ENCODE measurements at places on chromosomes 4 and X.

- no peak for DNase-seq
Observed at GRCh38 chrX:39149761-39150160, 348.5 kb downstream of the MID1IP1 start.

GRCh38 chr4:137454767-137455166 is 77.5 kb downstream of the PCDH18 start:
- DNase-seq, result no peak

DNA sequence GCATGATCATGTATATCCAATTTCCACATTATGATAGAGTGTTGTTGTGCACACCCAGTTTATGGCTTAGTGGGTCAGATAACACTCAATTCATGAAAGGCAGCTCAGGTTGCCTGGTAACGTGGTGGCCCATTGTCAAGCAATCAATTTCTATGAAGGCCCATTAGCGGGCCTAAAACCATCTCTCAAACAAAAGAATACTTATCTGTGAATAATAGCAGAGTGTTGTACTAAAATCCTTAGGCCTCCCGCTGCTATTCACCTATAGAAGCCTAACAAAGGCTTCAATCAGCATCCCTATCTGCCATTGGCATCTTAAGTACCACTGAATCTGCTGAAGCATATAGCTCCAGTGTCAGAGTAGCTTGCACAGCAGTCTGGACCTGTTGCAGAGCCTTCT is 849.6 kb upstream of the POU3F4 start:
- no peak for DNase-seq

GRCh38 chr4:55499495-55499894 is 47.2 kb downstream of the CLOCK start:
- DNase-seq, result no peak

- no peak for DNase-seq
Observed at GRCh38 chr4:157372154-157372553, 151.6 kb downstream of the GRIA2 start.

GRCh38 chr4:153594210-153594609 is 89.9 kb upstream of the TLR2 start:
- DNase-seq, result no peak

- no peak for DNase-seq
Observed at GRCh38 chr4:146255463-146255862, 41.1 kb downstream of the REELD1 start.

- DNase-seq, result no peak
Observed at GRCh38 chr4:153724606-153725005, 35.2 kb downstream of the RNF175 start.

DNA sequence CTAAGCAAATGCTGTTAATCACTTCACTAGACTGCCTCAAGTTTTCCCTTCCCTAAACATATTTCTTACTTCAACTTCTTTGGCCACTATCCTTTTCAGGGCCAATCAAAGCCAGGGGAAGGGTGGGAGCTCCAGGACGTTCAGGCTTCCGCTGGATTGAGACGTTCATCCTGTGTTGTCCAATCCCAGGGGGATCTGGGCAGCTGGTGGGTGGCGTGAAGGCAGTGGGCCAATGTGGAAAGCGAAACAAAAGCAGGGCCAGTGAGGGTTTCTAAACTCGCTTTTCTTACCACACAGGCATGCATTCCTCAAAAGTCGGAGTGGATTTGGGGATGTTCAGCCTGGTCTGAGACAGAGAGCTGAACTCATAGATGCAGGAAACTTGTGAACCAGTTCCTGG is 7.6 kb downstream of the CXCL13 start:
- DNase-seq, result no peak

DNA sequence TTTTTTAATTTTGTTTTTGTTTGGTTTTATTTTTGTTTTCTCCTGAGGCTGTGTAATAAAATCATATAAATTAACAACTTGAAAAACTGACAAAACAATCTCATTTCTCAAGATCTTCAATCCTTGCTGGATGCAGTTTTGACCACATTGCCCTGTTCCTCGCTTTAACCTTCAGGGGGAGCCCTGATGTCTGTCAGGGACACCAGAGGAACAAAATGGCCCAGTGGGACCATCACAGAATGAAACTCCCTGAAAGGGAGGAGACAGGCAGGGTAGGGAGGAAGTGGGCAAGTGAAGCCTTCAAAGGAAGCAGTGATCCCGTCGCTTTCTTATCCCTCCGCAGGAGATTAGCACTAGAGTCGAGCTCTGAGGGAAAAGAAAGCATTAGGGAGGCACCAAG is 274.9 kb upstream of the LDB2 start:
- no peak for DNase-seq

- no peak for DNase-seq
Observed at GRCh38 chr4:8724436-8725070, 132.0 kb downstream of the CPZ start.

GRCh38 chr4:169158861-169159260 is 111.9 kb downstream of the SH3RF1 start:
- no peak for DNase-seq

- DNase-seq, result no peak
Observed at GRCh38 chr4:142353149-142353738, 492.9 kb downstream of the INPP4B start.

DNA sequence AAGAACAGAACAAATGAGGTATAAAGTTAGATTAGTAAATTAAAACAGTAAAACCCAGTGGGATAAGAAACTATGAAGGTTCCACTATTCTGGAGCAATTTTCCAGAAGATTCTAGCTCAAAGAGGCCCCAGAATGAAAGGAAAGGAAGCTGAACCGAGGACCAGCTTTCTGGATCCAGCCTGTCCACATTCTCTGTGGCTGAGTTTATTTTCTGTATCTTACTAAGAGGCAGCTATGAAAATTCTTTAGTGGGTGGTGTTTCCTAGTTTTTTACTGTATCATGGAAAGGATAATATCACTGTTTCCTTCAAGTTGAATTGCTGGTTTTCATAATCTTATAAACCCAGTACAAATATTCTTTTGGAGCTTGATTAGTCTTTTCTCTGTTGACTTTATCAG is 11.8 kb downstream of the DAPP1 start:
- DNase-seq, result no peak

- DNase-seq, result no peak
Observed at GRCh38 chr4:78953769-78954666, 14.8 kb upstream of the PAQR3 start.

- DNase-seq, result no peak
Observed at GRCh38 chr4:182219411-182220056, 23.7 kb upstream of the TENM3 start.

- no peak for DNase-seq
Observed at GRCh38 chr4:140926672-140927071, 170.5 kb upstream of the TBC1D9 start.

GRCh38 chr4:185254434-185254833 is 45.0 kb downstream of the SNX25 start:
- DNase-seq, result no peak

DNA sequence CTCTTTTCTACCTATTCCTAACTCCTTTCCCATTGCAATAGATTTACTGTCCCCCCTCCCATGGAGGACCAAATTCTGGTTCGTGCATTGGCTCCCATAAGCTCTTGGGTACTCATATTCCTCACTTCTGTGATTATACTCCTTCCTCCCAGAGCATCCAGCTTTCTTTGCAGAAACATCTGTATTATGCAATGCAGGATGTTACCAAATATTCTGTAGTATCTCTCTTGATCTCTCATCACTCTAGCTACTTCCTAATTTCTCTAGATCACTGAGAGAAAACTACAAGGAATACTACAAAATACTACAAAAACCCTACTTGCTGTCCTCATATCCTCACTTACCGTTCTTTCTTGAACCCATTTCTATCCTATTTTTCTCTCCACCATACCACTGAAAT is 395.9 kb upstream of the HS3ST1 start:
- DNase-seq, result no peak

DNA sequence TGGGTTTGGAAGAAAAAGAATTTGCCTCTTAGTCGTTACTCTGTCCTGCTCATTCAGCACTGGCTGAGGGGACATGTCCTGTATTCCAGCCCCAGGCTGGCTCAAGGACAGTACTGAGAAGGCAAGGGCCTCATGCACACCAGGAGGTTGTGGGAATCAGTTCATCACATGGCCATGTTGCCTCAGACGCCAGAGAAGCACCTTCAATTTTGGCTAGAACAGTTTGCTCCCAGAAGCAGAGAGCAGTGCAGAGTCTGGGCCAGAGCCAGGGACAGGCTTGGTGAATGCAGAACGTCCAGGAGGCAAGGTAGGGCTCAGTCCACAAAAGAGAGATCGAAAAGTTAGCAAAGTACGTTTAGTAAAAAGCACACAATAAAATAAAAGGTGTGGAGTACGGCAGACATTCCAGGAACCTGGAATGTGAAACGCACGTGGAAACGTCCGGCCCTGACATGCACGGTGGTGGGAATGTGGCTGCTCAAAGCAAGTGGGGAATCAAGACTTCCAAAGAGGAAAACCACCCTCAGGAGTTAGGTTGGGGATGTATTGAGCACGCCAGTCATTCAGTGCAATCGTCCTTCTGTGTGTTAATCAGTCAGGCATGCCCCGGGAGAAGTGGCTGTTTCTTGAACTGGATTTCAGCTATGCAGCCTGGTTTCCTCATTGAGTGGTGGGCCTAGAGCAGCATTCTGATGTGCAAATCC is 1.2 kb upstream of the SLC2A9 start:
- no peak for DNase-seq

DNA sequence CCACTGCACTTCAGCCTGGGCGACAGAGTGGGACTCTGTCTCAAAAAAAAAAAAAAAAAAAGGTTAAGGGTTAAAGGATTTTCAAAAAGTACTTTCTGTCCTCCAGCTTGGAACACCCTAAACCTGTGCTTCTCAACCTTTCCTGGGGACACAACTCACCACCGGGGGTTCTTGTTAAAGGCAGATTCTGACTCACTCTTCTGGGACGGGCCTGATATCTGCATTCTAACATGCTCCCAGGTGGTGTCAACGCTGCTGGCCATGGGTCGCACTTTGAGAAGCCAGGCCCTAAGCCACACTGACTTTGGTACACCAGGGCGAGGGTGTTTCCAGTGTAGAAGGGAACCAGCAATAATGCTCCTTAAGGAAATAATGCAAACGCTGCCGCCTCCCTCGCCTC is 46.1 kb downstream of the AFAP1 start:
- DNase-seq, result no peak

DNA sequence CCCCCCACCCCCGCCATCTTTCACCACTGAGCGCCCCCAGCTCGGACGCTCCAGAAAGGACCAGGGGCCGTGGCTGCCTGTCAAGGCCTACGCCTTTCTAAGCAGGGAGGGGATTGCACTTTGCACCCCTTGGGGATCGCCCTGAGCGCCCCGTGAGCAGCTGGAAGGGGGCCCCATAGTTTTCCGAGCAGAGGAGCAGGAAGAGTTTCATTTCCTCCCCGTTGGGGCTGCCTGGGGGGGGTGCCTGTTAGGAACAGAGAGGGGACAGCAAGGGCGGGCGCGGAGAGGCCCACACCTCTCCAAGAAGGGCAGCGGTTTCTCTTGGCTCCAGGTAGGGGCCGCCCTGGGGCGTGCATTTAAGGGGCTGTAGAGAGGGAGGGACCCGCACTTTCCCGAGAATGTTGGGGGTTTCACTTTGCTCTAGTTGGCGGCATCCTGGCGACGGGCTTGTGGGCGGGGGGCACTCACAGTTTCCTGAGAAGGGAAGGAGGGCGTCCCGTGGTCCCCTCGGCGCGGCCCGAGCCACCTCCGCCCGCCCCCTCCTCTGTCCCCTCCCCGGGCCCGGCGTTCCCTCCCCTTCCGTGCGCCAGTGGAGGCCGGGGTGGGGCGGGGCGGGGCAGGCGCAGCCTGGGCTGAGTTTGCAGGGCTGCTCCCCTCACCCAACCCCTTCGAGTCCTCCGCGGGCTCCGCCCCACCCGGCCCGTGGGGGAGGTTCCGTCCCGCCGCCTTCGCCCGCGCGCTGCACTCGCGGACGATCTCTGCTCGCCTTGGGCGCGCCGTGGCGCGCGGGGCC is 82.3 kb upstream of the CD99 start:
- no peak for DNase-seq

- DNase-seq, result no peak
Observed at GRCh38 chrX:12583543-12583942, 207.7 kb upstream of the PRPS2 start.

GRCh38 chr4:135598151-135598550 is 1396.6 kb upstream of the PABPC4L start:
- no peak for DNase-seq

GRCh38 chr4:76691807-76692582 is 205.9 kb downstream of the SOWAHB start:
- DNase-seq, result no peak

GRCh38 chr4:114488301-114488982 is 110.2 kb upstream of the UGT8 start:
- no peak for DNase-seq

DNA sequence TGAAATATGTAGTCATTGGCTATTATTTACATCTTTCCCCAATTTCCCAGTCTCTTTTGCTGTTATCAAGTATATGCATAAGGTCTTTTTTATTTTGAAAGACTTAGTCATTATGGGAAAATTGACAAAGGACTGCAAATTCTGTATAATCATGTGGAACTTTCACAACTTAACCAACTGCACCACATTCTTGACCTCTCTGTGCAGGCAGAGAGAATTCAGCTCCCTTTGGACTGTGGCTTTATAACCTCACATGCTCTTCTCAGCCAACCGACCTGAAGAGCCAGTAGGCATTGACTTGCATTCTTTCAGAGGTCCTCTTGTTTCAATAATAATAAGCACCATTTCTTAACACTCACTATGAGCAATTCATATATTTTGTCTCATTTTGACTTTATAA is 66.9 kb downstream of the ANXA3 start:
- DNase-seq, result no peak

GRCh38 chr4:71442336-71442735 is 103.5 kb downstream of the SLC4A4 start:
- DNase-seq, result no peak

DNA sequence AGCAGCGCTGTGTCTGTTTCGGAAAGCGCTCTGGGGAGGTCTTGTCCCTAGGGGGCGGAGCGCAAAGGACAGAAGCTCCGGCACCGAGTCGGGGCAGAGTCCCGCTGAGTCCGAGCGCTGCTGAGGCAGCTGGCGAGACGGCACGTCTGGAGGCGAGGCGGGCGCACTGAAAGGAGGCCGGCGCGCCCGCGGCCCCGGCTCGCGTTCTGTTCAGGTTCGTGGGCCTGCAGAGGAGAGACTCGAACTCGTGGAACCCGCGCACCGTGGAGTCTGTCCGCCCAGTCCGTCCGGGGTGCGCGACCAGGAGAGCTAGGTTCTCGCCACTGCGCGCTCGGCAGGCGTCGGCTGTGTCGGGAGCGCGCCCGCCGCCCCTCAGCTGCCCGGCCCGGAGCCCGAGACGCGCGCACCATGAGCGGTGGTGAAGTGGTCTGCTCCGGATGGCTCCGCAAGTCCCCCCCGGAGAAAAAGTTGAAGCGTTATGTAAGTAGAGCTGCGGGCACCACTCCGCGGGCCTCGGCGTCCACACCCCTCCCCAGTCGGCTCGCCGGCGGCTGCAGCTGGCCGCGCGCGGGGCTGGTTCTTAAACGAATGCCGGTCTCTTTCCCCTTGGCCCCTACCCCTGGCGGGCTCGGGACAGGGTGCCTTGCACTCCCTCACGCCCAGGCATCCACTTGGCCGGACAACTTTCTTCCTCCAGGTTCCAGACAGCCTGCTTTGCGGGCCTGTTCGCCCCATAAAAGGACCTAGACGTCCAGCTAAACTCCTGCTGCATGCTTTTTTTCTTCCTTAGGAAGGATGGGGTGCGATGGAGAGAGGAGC is at the start of gene GAB1:
Gene GAB1 (plus strand): TSS at position 96 of the 819 bp plus-strand sequence. CDS start 313 bp downstream, at position 409.
- no peak for DNase-seq

Measured in cortex of kidney (tissue), 1 donor.